ENCODE measurements at places on chromosomes 5 and 9.

DNA sequence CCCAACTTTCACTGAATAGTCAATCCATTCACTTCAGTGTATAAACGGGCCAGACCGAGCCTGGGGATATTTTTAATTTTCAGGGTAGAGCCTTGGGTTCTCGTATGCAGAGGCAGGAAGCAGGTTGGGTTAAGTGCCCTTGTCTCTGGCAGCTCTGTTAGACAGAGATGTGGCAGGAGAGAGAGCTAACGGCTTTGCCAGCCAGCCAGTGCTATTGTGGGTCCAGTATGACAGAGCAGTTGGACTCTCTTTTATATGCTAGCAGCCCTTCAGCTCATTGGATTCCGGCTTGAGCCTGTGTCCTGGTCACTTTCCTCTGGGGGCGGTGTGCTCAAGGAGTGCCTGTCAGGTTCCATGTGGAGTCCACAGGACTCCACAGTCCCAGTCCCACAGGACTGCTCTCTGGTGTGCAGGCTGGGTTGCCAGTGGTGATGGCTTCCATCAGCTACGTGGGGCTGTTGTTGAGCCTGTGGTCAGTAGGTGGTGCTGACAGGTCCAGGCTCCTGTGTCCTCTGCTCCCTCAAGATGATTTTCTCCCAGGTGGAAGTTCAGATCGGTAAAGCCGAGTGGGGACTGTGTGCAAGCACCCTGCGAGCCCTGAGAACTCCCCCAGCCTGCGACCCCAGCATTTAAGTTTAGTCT, 14.3 kb downstream of the CLTA start:
- no peak for DNase-seq

DNA sequence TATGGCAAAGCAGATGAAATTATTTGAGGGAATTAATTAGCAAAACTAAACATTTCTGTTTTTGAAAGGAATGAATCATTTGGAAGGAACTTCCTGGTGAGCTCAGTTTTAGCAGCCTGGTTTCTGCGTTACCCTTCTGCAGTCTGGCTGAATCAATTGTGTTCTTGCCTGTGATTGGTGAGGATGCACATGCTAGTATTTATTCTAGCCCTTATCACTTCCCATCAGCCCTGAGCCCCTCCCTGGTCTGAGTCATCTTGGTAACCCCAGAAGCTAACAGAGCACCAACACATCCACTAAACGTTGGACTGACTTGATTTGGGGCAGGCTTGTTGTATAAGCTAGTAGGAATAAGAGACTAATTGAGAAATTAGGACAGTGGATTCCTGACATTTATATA, 6.6 kb downstream of the TJP2 start:
- DNase-seq, result no peak

GRCh38 chr5:14168144-14168792, 25.1 kb downstream of the TRIO start:
- DNase-seq, result no peak

DNA sequence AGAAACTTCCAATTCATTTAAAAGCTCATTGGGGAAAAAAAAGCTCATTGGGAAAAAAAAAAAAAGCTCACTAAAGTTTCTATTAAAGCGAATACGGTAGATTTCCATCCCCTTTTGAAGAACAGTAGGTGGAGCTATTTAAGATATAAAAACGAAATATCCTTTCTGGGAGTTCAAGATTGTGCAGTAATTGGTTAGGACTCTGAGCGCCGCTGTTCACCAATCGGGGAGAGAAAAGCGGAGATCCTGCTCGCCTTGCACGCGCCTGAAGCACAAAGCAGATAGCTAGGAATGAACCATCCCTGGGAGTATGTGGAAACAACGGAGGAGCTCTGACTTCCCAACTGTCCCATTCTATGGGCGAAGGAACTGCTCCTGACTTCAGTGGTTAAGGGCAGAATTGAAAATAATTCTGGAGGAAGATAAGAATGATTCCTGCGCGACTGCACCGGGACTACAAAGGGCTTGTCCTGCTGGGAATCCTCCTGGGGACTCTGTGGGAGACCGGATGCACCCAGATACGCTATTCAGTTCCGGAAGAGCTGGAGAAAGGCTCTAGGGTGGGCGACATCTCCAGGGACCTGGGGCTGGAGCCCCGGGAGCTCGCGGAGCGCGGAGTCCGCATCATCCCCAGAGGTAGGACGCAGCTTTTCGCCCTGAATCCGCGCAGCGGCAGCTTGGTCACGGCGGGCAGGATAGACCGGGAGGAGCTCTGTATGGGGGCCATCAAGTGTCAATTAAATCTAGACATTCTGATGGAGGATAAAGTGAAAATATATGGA, at the start of gene PCDHGA12:
Gene PCDHGA12, plus strand, starts transcription at position 176 of the 782 bp plus-strand sequence. Its CDS starts 253 bp downstream, at position 429.
- DNase-seq, result no peak

- no peak for DNase-seq
These were observed 5.2 kb upstream of the TLE1 start for GRCh38 chr9:81694541-81694940.

DNA sequence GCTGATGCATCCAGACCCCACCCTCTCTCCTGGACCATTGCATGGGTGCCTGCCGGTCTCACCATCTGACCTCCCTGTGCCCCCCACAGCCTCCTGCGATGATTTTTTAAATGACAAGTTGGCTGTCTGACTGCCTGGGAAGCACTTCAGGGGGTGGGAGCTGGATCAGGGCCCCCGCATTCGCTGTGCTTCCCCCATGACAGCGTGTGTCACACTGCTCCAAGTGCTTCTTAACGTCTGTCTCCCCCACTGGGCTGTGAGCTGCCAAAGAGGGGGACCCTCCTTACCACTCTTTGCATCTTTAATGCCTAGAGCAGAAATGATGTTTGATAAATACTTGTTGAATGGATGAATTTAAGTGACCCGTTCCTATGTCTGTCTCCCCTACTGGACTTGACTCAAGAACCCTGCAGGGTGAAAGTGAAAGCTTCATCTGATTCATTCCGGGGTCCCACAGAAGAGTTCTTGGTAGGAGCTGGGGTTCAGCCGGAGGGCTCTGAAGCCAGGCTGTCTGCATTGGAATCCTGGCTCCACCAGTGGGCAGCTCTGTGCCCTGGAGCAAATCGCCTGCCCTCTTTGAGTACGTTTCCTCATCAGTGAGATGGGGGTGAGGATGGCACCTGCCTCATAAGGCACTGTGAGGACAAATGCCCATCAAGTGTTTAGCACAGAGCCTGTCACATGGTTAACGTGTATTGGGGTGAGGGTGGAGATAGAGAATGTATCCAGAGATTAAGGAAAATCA, 7.6 kb upstream of the EGR1 start:
- no peak for DNase-seq

GRCh38 chr5:35785601-35786085, 71.0 kb upstream of the IL7R start:
- DNase-seq, result no peak
